ENCODE measurements at places on chromosomes 2 and 18. TPM values are rescaled to one million over a fixed set of nuclear protein-coding genes. Genes with fewer than 3 reads are reported as not detected.

GRCh38 chr2:234437642-234438304 lies 59.1 kb downstream of the ARL4C start:
- DNase-seq, result no peak

DNA sequence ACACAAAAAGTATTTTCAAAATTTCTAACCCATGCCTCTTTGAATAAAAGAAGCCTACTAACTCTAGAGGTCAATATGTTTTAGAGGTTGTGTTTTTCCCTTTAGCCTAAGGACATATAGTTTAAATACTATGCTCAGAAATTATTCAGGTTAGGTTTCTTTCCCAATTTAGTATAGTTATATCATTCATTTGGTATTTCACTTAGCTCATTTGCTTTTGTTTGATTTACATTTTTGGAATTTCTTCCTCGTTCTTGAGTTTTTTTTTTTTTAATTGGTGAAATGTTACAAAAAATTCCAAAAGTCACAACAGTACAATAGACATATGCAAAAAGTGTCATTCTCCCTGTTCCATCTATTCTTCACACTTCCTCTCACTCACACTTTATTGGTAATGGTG lies 371.3 kb upstream of the TNP1 start:
- no peak for DNase-seq

The ARHGEF33 gene
- 1.8 TPM for total RNA-seq

The DCC gene
- total RNA-seq, result not detected
